ENCODE measurements at places on chromosomes 6 and 20.
A peak's percentile ranks its signal among the peaks of the same experiment; 100 is the strongest.

- no peak for DNase-seq
Observed at GRCh38 chr6:35686873-35687555, 1.7 kb downstream of the FKBP5 start.

DNA sequence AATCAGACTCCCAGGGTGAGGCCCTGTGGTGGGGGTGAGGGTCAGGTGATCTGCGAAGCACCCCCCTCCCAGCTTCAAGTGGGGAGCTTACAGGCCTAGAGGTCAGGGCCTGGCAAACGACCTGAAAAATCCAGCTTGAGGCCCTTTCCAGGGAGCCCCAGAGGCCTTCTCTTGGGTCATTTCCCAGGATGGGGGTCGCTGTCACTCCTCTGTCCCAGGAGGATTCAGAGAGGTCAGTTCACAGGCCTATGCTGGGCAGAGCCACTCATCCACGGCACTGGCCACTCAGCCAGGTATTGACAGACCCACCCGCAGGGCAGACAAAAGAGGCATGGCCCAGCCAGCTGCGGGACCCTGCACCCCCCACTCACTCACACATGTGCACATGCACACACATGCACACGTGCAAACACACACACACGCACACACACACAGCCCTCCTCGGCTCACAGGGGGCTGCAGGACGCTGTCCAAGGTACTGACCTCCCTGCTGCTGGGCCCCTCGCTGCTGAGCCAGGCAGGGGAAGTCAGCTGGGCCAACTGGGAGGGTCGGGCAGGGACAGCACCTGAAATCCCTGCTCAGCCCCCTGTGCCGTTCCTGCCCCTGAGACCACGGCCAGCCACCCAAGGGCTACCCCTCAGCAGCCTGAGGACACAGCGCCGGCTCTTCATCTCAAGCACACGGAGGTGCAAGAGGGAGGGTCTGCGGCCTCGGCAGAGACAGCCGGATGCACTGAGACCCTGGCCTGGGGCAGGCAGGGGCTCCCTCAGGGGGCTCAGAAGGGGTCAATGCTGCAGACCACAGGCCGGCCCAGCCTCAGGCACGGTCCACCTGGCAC, 113.8 kb downstream of the TAF4 start:
- DNase-seq: no peak

- DNase-seq: peak; percentile 97
Observed at GRCh38 chr20:24992487-24993205, at the start of gene APMAP. Gene APMAP (minus strand): TSS chr20:24992751. CDS start chr20:24992688, 63 bp downstream.

GRCh38 chr6:136112262-136112661, 137.8 kb downstream of the MTFR2 start:
- no peak for DNase-seq

DNA sequence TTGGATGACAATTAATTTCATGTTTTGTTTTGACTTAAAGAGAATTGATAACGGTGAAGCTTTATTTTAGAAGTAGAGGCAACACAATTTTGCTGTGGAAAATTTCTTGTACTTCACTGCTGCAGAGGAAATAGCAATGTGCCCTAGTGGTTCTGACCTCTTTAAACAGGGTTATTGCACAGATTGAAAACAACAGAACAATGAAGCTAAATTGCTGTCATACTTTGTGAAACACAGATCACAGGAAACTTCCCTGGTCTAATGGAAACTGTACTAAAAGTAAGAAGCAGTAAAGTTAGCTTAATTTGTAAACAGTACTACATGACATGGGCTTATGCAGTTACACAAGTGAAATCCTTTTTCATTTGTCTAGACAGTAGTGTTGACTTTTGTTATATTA, 31.3 kb downstream of the OR2A4 start:
- no peak for DNase-seq

DNA sequence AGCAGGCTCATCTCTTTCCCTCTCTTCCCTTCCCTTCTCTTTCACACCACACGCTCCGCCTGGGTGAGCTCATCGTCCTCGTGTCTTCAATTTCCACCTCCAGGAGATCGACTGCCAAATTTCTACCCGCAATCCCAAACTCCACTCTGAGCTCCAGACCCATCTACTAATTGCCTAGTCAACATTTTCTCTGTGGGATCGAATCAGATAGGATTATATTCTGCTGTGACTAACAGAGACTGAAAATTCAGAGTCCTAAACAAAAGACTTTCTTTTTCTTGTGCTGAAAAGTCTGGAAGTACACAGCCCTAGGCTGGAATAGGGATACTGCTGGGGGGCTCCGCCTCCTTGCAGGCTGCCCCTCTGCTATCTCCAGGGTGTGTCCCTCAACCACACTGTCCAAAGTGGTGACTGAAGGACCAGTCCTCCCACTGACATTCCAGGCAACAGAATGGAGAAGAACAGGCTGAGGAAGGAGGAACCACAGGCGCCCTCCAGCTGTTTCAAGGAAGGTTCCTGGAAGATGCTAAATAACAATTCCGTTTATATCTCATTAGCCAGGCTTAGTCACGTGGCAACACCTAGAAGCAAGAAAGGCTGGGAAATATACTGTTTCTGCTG, 5.0 kb upstream of the HSPA12B start:
- DNase-seq: no peak

DNA sequence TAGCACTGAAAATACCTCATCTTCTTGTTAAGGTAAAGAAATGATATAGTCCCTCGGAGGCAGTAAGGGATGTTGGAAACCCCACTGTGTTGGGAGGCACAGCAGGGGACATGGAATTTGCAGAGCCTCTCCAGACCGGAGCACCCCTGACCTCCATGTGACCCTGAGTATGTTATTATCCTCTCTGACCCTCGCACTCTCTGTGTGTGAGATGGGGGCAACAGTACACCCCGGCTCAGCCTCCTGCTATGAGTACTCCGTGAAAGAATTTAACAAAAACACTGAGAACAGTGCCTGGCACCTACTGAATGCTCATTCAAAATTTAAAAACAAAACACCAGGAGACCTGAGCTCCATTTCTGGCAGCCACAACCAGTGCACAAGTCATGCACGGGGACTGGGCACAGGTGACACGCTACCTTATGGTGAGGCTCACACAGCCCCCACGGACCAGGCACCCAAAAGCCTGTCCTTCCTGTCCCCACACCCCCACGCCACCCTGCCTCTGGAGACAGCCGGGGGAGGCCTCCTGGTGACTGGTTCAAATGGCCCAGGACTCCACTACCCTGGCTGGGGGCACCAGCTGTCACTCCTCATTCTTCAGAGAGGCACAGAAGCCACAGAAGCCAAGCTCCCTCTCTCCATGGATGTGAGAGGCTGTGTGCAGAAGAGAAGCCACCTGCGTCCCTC, 6.1 kb downstream of the NINL start:
- no peak for DNase-seq

GRCh38 chr20:20231528-20232298, 136.2 kb upstream of the INSM1 start:
- no peak for DNase-seq

DNA sequence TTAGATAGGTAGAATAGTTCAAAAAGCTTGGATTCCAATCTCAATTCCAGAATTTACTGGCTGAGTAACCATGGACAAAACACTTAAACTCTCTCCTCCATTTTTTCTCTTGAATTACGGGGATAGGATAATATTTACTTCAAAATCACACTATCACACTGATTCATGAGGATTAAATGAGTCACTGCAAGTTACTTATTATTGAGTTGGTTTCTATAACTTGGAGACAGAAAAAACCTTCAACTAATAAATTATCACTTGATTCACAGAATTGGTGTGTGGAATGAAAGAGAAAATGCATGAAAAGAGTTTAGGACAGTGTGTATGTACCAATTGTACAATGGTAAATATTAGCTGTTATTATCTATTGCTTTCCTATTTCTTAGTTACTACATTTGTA, 585.2 kb downstream of the PHF3 start:
- DNase-seq: no peak

- DNase-seq: no peak
Observed at GRCh38 chr6:158714706-158715105, 64.9 kb downstream of the SYTL3 start.

DNA sequence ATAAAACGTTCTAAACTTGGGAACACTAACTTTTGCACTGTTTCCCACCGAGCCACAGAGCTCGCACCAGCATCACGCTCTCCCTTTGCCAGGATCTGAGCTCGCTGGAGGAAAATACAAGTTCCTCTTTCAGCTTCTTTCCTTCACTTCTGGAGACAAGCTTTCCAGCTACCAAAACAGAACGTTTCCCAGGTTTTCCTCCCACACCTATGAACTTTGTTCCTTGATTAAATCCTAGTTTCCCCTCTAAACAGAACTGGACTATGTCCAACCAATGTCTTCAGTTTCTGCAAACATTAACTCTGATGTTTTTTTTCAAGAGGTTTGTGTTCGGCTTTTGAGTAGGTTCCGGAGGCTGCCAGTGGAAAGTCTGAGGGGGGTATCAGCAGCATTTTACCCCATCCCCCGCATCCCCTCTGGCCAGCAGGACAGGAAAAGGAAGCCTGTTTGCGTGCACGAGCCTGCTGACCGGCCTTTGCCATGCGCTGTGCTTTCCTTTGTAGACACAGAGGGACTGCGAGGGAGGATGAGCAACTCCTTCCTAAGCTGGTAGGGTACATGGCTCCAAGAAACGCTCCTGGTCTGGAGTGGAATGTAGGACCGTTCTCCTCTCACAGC, 135.5 kb downstream of the LY86 start:
- no peak for DNase-seq

GRCh38 chr6:170188571-170189001, 102.3 kb downstream of the DLL1 start:
- DNase-seq: no peak

- no peak for DNase-seq
Observed at GRCh38 chr6:79111549-79111948, 33.5 kb upstream of the PHIP start.

- no peak for DNase-seq
Observed at GRCh38 chr6:154341871-154342270, 14.7 kb downstream of the IPCEF1 start.

- DNase-seq: no peak
Observed at GRCh38 chr20:61757678-61758563, 307.8 kb downstream of the TAF4 start.

DNA sequence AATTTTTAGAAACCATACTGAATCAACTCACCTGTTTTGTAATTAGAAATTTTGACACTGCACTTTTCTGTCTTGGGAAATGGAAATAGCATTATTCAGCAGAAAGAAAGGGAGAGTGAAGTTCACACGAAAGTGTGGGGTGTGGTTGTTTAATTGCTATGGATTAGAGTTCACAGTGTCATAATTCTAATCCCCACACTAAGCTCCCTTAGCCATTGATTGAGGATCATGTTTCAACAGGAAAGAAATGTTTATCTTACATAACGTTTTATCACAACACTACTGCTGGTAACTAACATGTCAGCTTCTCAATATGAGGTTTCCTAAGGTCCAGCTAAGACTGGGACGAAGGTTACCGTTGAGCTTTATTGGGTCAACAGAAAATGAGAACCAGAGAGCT, 31.4 kb upstream of the GSTA5 start:
- DNase-seq: no peak

GRCh38 chr6:10720265-10720959, 2.5 kb upstream of the TMEM14C start:
- DNase-seq: no peak

DNA sequence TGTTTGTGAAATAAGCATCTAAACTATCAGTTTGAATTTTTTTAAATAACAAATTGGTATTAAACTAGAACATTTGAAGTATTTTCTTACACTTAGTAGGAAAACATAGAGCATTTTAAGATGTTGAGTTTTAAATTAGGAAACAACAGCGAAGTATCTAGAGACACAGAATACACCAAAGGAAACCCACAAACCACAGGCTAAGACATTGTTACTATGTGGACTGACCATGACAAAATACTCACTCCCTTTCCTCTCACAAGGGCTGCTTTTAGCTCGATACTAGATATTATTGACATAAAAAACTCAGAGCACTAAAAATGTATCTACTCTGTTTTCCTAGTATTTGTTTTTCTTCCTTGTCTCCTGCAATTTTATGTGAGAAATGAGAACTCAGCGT, 266.0 kb upstream of the CITED2 start:
- DNase-seq: no peak

DNA sequence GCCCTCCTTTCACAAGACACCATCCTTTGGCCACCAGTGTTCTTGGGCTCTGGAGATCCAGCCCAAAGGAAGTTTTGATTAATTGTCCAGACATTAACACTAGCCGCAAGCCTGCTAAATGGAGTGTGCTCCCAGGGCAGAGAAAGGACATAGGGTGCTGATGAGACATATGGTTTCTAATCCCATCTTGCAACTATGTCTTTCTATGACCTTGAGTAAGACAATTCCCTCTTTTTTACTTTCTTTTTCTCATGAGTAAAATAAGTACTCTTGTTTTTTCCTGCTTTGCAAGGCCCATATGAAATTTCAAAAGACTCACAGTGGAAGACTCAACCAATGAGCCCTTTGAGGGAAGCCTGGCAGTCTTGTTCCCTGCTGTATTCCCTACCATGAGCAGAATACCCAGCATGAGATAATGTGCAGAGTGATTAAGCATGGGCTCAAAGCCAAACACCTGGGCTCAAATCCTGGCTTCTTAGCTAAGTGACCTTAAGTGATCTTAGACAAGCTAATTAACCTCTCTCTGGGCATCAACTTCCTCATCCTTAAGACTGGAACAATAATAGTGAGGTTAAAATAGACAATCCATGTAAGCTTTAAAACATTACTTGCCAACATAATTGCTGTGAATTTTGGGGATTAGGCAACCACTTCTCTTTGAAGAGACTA, at the start of gene WFDC10B:
WFDC10B (minus strand) TSS at position 51 of the 669 bp plus-strand sequence. CDS start 19,027 bp downstream, outside the sequence.
- DNase-seq: no peak

GRCh38 chr6:27374824-27375612, 13.5 kb upstream of the ZNF391 start:
- no peak for DNase-seq

- no peak for DNase-seq
Observed at GRCh38 chr6:169490830-169491229, 211.0 kb downstream of the WDR27 start.

DNA sequence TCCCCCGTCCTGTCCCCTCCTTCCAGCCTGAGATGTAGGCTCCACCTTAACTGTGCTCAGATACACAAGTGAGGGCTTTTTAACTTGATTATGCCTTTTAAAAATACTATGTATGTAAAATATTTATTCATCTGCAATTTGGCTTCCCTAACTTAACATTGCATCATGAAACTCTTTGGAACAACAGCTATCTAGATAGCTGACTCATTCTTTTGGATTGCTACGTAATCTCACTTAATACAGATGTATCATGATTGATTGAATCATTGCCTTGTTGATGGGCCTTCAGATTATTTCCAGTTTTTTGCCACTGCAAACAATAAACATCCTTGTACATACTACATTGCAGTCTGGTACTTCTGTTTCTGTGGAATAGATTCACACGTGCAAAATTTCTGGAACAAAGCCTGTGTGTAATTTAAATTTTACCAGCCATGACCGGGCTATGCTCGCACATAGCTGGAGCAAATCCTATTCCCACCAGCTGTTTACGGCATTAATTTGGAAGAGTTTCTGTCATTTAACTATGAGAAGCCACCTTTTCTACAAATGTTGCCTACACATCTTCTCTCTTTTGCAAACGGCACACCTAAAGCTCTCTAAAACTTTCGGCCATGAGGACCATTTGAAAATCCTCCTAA, 6.5 kb downstream of the PRND start:
- DNase-seq: no peak

All from GM18507 (cell line).